Urinary bladder (tissue), 4 donors: ENCODE measurements at places on chromosomes 5 and 9.

DNA sequence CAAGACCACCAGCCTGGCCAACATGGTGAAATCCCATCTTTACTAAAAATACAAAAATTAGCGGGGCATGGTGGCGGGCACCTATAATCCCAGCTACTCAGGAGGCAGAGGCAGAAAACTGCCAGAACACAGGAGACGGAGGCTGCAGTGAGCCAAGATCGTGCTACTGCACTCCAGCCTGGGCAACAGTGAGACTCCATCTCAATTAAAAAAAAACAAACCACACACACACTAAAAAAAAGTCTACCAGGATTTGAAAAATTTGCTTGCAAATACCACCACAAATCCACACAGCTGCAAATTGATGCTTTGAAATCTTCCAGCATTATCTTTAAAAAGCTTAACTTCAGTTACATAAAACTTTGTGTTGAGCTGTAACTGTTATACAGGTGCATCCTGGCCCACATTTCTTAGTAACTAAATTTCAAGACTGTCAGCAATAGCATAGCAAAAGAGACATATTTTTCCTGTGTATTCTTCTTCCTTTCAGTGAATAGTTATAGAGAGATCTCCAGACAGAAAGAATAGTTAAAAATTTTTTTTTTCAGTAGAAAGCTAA, 6.8 kb downstream of the CHD1 start:
- DNase-seq = no peak

- no peak for DNase-seq
These were observed 13.4 kb upstream of the LTC4S start for GRCh38 chr5:179780362-179780761.

- no peak for DNase-seq
These were observed 515.4 kb upstream of the PTPRD start for GRCh38 chr9:11128156-11128555.

GRCh38 chr9:4714266-4715016, 26.6 kb downstream of the AK3 start:
- DNase-seq = no peak

DNA sequence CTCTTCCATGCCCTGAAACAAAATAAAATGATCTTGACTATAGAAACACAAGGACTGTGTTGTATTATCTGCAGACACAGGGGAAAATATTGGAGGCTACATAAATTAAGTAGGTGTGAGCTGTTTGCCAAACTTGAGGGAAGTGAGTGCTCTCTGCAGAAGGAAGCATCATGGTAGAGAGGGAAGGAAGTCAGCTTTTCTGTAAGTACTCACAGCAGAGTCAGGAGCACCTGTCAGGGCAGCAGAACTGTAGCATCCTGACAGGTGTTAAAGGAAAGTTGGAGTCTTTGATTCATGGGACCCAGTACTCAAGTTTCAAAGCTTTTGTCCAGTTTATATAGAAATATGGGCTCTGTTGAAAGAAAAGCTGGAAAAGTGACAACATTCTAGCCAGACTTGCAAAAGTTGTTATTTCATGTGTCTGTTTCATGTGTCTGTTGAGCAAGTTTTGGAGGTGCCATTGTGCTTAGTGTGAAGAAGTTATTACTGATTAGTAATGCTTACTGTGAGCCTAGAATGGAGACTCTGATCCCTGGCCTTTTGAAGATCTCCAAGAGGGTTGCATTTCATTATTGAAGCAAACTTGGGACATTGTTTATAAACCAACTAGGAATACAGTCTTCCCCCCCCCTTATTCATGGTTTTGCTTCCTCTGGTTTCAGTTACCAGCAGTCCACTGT, 194.7 kb downstream of the SPATA31D1 start:
- no peak for DNase-seq

GRCh38 chr5:134073404-134073803, 41.1 kb upstream of the TCF7 start:
- no peak for DNase-seq
